ENCODE measurements at places on chromosomes 2 and 18.

DNA sequence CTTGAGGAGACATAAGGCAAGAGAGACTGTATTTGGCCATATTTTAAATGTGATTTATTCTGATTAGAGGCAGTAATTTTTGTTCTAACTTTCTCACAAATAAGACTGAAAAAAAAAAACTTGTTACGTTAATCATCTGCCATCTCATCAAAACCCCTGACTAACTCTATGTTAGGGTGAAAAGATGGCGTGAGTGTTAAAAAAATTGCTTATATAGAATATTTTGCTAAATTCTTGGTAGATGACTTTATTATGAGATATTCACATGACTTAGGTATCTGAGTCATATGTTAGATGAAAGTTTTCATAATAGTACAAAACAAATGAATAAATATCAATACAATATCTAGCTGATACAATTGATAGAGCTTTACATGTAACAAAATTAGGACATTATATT lies 1508.7 kb upstream of the TMEFF2 start:
- no peak for DNase-seq

DNA sequence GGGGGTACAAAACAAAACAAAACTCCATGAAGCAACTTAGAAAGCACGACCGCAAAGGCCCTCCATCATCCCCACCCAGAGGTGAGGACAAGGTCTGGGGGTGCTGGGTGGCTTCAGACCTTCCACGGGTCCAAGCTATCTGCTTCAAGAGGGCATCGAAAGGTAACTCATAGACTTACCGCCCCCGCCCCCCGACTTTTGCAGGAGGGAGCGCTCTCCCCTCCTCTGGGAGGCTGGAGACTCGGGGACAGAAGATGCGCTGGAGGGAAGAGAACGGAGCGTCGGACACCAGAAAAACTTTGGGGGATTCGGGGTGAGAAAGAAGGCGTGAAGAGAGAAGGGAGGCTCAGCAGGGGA lies 300 bp upstream of the STON1 start:
- no peak for DNase-seq

- no peak for DNase-seq
Observed at GRCh38 chr2:231764760-231765159, 16.3 kb downstream of the PDE6D start.

DNA sequence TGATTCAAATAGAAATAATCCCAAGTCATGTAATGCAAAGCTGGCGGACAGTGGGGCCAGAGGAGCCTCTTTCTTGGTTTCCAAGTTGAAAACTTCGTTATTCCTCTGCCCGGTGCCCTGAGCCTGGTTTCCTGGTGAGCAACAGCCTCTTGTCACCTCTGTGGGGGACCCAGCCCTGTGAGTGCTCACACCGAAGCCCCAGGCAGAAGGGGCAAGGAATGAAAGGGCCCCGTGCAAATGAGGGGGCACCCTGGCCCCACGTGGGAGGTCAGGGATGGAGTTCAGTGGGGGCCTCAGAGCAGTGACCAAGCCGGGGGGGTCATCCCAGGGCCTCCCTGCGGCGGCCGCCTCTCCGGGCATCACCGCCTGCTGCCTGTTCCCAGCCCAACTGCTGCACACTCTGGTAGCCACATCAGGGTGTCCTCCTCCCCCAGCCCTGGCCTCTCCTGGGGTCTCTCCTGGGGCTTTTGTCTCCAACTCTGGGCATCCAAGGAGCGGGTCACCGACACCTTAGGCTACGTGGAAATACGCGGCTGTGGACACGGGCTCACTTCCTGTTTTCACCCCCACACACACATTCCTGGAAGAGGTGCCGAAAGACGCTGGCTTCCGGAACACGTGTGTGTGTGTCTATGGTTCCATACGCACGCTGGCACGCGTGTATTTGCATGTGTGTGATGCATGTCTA lies 64.5 kb downstream of the TWIST2 start:
- no peak for DNase-seq

DNA sequence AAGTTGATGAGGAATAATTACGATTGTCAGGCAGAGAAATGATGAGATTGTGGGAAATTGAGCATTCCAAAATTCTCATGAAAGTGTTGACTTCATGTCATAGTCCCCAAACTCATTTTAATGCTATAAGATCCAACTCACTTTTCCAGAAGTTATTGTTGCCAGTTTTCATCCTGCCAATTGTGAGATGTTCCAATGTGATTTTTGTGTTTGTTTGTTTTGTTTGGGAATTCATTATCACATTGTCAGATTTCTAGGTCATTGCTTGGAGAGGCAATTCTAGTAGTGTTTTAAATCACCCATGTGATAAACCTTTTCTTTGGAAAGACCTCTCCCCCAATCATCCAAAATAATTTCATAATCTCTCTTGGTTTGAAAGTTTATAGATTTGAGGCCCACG lies 86.0 kb upstream of the ACVR2A start:
- DNase-seq = no peak

GRCh38 chr2:29314816-29315571 lies 199.8 kb downstream of the CLIP4 start:
- peak; percentile 50 for DNase-seq

DNA sequence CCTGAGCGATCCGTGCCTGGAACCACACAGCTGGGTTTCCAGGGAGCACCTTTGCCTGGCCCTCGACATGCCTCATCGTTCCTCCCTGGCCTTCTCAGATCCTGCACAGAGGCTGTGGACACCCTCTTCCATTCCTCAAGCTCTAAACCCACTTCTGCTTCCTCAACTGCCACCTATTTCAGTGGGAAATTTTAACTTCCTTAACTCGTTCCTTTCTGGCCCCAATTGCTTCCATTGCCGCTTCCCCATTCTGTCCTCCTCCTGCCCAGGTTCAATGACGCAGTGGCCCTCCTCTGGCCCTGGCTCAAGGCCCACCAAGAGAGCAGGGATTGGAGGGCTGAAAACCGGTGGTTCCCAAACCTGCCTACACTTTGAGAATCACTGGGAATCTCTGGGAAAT lies 4.8 kb upstream of the B3GNT7 start:
- DNase-seq = no peak

GRCh38 chr2:64414736-64415435 lies 39.1 kb upstream of the LGALSL start:
- no peak for DNase-seq

Measured in GM12891 (cell line).